ENCODE measurements at places on chromosomes 11 and 22.
A peak's percentile ranks its signal among the peaks of the same experiment; 100 is the strongest.

GRCh38 chr11:120914601-120915000, 109.3 kb upstream of the TBCEL start:
- no peak for DNase-seq

DNA sequence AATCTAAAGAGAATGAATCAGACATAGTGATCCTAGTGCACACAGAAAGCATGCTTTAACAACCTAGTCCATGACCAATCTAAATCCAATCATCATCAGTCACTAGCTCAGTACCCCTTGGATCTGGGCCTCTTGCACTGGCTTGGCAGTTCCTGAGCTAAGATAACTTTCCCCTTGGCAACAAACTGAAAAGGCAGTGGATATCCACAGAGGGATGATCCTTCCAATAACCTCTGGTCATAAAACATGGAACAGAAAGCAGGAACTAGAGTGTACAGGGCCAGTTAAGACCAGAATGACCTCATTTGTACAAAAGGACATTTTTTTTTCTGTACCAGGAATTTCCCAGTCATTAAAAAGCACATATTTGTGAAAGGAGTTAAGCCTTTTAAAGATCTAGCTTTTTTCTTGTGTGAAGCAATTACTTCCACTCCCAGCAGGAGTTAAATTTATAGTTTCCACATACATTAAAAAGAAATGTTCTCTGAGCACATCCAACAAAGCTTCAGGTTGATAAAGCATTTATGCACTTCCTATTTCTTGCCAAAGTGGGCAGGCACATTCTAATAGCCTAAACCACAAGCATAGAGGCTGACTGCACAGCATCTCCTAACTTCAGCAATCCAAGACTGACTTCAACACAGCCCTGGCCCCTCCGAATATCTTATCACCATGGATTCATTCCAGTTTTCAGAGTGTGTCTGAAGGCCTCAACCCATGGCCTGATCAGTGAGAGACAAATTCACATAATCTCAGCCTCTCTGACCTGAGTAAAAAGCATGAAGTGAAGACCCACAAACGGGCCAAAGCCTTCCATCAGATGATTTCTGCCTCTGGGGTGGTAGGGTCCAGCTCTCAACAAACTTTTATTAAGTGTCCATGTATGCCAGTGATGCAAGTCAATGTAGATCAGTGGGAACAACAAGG, 29.9 kb downstream of the GUCY1A2 start:
- no peak for DNase-seq

GRCh38 chr22:23856721-23857605, 712 bp upstream of the SLC2A11 start:
- no peak for DNase-seq

DNA sequence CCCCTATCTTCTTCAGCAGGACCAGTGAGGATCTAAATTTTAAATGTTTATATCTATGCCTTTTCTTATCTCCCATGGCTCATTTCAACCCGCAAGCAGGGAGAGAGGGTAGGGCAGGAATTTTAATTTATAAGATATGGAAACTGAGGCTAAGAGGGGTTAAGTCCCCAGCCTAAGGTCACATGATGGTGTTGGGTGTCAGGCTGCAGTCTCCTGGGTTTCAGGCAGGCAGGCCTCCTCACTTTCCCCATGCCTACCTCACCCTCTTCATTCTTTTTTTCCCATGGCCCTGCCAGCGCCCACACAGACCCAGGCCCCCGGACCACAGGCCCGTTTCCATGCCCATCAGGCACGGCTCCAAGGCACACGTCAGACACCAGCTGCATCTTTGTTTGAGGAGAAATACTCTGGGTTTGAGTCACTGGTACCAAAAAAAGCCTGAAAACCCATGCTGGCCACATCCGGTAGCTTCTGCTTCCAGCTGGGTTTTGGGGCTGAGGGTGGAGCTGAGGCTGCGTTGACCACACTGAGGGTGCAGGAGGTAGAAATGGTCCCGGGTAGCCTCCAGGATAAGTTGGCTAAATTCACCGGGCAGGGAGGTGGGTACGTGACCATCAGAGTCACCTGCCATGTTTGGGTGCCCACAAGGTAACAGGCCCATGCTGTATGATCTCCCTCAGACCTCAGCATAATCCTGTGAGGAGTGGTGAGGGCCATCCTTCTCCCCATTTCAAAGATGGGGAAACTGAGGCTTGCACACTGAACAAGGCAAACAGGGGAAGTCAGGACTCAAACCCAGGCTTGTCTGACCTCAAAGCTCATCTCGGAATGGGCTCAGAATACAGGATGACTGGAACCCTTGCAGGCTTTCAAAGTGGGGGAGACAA, 7.5 kb downstream of the CRYBB1 start:
- no peak for DNase-seq

DNA sequence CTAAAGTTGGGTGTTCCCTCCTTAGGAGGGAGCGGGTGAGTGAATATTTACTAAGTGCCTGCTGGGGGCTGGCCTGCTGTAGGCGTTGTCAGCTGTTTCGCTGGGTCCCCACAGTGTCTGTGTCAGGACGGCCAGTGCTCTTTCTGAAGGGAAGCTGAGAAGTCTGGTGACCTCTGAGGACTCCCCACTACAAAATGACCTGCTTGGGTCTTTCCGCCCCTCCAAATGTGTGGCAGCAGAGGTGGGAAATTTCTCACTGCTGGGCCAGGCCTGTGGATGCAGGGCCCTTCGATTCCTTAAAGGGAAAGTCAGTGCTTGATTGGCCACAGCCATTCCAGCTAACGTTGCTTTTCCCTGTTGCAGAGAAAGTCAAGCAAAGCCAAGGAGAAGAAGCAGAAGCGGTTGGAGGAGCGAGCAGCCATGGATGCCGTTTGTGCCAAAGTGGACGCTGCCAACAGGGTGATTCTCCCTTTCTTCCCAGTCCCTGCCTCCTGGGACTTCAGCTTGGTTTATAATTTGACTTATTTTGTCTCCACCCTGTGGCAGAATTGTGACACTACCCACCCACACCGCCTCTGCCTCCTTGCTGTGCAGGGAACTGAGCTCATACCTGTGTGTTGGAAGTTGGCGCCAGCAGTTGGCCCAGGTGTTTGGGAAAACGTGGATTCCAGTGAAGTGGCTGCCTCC, 6.8 kb downstream of the NAA40 start:
- peak; percentile 55 for DNase-seq

GRCh38 chr22:21936151-21936775, 16.4 kb downstream of the PPM1F start:
- no peak for DNase-seq
